Heart right ventricle (tissue), 16 donors: ENCODE measurements at places on chromosomes 7 and 10. TPM values are rescaled to one million over a fixed set of nuclear protein-coding genes. Genes with fewer than 3 reads are reported as not detected.

Gene TMEM270
- not detected for total RNA-seq

Gene SLC29A3
- total RNA-seq = 3.5 TPM

Gene ATG9B
- 0.09 TPM for total RNA-seq

DNA sequence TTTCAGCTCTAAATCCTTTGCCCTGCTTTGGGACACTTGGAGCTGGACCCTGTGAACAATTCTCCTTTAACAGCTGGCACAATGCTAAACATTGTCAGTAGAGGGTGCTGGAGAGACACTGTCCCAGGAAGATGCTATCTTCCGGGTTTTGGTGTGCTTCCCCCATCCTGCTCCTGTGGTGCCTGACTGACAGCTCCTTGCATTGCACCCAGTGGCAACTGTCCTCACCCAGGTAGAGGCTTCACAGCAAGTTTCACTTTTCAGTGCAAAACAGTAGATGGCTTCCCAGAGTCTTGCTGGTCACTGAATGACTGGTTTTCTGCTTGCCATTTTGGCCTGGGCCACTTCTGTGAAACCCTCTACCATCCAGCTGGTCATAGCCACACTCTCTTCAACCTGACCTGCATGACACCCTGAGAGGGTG is 77.3 kb downstream of the CDC14C start:
- no peak for DNase-seq
- no peak overlapping the region for H3K4me3 ChIP-seq
- H3K4me1 ChIP-seq = no peaks in the 10 kb centered on the region
- H3K27ac ChIP-seq = no peak overlapping the region
- no peaks in the 10 kb centered on the region for H3K36me3 ChIP-seq
- H3K27me3 ChIP-seq = no peaks in the 10 kb centered on the region

GRCh38 chr7:84612981-84613681 is 418.5 kb upstream of the SEMA3A start:
- no peak overlapping the region for H3K27ac ChIP-seq
- H3K27me3 ChIP-seq = no peaks in the 10 kb centered on the region
- H3K36me3 ChIP-seq = no peaks in the 10 kb centered on the region
- H3K4me3 ChIP-seq = no peak overlapping the region

DNA sequence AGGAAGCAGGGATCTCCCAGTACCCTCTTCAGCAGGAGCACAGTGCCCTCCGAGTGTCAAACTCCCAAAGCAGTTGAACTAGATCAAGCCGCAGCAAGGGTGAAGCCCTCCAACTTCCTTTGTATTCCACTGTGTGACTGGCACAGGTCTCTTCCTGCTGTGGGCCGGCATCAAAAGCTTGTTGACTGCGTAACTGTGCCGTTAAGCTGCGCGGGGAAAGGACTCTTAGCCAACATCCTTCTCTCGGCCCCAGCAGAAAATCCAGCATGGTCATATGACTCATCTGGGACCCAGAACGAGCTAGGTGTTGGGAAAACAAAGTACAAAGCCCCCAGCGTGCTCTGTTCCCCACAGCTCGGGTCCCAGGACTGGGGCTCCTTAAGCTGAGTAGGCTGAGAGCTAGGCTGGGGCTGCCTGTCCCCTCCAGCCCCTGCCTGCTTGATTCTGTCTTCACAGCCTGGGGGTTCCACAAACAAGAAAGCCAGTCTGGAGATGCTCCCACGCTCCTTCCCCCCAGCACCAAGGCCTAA is 52.2 kb downstream of the COL17A1 start:
- H3K4me1 ChIP-seq = peaks cover 33% of the 10 kb centered on the region
- no peak overlapping the region for H3K27ac ChIP-seq
- H3K36me3 ChIP-seq = peaks cover 31% of the 10 kb centered on the region
- DNase-seq = no peak
- H3K27me3 ChIP-seq = no peaks in the 10 kb centered on the region

- peak; percentile 54 for DNase-seq
- no peaks in the 10 kb centered on the region for H3K27me3 ChIP-seq
- H3K4me1 ChIP-seq = peaks cover 16% of the 10 kb centered on the region
- peak overlapping the region; percentile 8 for H3K27ac ChIP-seq
- H3K4me3 ChIP-seq = no peak overlapping the region
- no peaks in the 10 kb centered on the region for H3K36me3 ChIP-seq
Observed at GRCh38 chr7:140656548-140657515, 15.9 kb upstream of the ADCK2 start.

GRCh38 chr10:58608351-58608750 is 95.7 kb downstream of the BICC1 start:
- H3K36me3 ChIP-seq = no peaks in the 10 kb centered on the region
- no peak overlapping the region for H3K4me3 ChIP-seq
- no peaks in the 10 kb centered on the region for H3K27me3 ChIP-seq
- no peak overlapping the region for H3K27ac ChIP-seq
- no peak for DNase-seq
- H3K4me1 ChIP-seq = no peaks in the 10 kb centered on the region

DNA sequence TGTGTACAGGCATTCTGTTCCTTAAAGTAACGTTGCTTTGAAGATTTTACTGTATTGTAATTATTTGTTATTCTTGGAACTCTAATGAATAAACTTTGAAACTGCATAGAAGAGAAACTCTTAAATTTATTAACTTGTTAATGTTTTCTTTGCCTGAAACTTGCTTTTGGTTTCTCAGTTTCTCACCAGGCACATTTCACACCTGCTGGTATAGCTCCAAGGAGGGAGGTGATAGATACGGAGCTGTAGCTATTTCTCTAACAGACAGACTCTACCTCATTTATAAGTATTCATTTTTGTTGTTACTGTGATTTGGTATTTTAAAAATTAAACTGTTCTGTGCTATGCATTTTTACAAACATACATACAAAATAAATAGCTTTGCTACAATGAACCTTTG is 32.7 kb downstream of the R3HCC1L start:
- peaks cover 7% of the 10 kb centered on the region for H3K4me1 ChIP-seq
- H3K27ac ChIP-seq = no peak overlapping the region
- H3K4me3 ChIP-seq = no peak overlapping the region

DNA sequence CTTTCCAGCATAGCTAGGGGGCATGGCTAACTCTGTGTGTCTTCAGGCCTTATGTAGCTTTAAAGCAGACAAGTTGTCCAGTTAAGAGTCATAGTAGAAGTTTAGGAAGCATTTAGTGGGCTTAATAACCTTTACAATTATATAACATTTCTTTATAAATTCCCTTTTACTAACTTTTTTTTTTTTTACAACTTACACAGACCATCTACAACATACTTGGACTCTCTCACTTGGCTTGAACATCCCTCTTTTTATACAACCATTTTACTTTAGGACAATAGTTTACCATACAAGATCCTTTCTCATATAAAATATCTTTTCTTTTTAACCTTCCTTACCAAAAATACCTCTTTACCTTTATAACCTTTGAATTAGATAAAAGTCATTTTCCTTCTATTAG is 26.3 kb downstream of the SP4 start:
- H3K4me3 ChIP-seq = no peak overlapping the region
- H3K4me1 ChIP-seq = peaks cover 7% of the 10 kb centered on the region
- no peaks in the 10 kb centered on the region for H3K27me3 ChIP-seq
- peaks cover 34% of the 10 kb centered on the region for H3K36me3 ChIP-seq

- peaks cover 3% of the 10 kb centered on the region for H3K27me3 ChIP-seq
- H3K4me3 ChIP-seq = no peak overlapping the region
Observed at GRCh38 chr10:23046027-23046426, 49.4 kb upstream of the MSRB2 start.

DNA sequence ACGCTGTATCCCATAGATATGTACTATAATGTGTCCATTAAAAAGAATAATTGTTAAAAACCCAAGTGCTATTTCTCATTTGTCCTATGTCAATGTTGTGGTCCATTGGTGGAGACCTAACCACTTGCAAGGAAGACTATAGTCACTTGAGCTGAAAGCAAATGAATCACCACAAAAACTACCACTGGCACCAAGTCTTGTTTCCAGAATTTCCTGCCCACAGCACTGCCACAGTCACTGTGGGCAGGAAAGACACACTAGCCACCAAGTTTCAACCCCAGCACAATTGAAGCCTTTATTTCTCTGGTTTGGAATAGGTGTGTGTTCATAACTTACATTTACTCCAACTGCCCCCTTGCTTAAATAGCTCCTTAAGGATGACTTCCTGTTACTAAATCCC is 12.4 kb downstream of the DIP2C start:
- H3K4me3 ChIP-seq = no peak overlapping the region
- no peaks in the 10 kb centered on the region for H3K36me3 ChIP-seq
- no peaks in the 10 kb centered on the region for H3K27me3 ChIP-seq
- no peak for DNase-seq
- H3K27ac ChIP-seq = no peak overlapping the region

- no peak overlapping the region for H3K4me3 ChIP-seq
- DNase-seq = no peak
- no peaks in the 10 kb centered on the region for H3K4me1 ChIP-seq
- H3K27ac ChIP-seq = no peak overlapping the region
Observed at GRCh38 chr7:107628461-107629064, 32.1 kb upstream of the SLC26A4 start.

- no peaks in the 10 kb centered on the region for H3K36me3 ChIP-seq
- no peak overlapping the region for H3K27ac ChIP-seq
- H3K4me3 ChIP-seq = no peak overlapping the region
- no peaks in the 10 kb centered on the region for H3K4me1 ChIP-seq
- no peaks in the 10 kb centered on the region for H3K27me3 ChIP-seq
Observed at GRCh38 chr10:565676-566075, 123.8 kb downstream of the DIP2C start.

DNA sequence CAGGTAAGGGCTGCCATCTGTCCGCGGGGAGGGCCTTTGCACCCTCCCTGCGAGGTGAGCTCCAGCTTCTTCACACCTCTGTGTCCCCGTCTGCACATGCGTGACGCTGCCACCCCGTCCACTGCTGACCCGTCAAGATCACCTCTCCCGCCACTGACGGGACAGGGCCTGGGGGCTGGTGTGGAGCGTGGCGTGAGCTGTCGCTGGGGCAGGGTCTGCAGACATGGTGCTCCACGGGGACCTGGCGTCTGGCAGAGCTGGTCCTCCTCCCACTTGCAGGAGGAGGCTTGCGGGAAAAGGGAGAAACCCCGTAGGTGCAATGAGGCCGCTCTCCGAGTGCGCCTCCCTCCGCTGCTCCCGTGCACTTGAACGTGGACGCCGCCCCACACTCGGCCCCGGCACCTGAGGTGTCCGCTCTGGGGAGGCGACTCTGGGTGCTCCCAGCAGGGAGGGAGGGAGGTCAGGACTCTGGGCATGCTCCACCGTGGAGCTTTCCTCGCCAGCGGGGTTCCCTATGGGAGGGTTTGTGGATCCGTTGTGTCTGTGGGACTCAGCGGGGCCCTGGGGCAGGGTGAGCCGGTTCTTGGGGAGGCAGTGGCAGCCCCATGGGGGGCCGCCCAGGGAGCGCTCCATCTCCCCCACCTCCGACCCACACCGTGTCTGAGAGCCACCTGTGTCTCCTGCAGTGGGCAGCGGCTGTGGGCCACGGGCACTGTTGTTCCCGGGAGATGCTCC is 17.6 kb upstream of the DPYSL4 start:
- DNase-seq = no peak
- H3K27ac ChIP-seq = no peak overlapping the region
- H3K36me3 ChIP-seq = no peaks in the 10 kb centered on the region
- H3K27me3 ChIP-seq = no peaks in the 10 kb centered on the region

DNA sequence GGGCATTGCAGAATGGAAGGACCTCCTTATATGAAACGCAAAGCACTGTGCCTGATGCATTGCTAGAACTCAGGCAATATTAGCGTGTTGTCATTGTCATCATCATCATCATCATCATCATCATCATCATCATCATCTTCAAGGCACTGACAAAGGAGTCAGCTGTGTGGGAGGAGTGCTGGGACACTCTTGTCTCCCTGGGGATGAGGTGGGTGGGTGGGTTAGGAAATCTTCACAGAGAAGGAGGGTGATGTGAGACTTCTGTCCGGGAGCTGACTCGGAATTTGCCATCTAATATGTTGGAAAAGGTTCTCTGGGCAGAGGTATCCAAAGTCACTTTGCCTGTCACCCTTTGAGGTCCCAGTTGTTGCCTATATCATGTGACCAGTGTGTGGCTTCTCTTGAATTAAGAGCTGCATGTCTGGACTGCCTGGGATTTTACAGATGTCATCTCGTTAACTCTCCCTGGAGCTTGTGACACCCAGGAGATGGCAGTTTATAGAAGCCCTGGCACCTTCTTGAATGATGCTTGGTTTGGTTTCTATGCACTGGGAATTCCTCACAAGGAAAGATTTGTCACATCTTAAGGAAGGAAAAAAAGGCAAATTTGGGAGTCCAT is 7.1 kb downstream of the HTRA1 start:
- no peak overlapping the region for H3K4me3 ChIP-seq
- H3K27me3 ChIP-seq = no peaks in the 10 kb centered on the region
- no peak for DNase-seq
- peaks cover 10% of the 10 kb centered on the region for H3K4me1 ChIP-seq
- no peaks in the 10 kb centered on the region for H3K36me3 ChIP-seq

- H3K27ac ChIP-seq = no peak overlapping the region
- H3K36me3 ChIP-seq = no peaks in the 10 kb centered on the region
- no peak for DNase-seq
- H3K27me3 ChIP-seq = no peaks in the 10 kb centered on the region
Observed at GRCh38 chr7:94274828-94275227, 119.9 kb upstream of the COL1A2 start.

- peaks cover 15% of the 10 kb centered on the region for H3K36me3 ChIP-seq
- H3K4me3 ChIP-seq = no peak overlapping the region
- DNase-seq = no peak
- H3K27ac ChIP-seq = no peak overlapping the region
Observed at GRCh38 chr7:27165996-27166530, 726 bp upstream of the HOXA9 start.

DNA sequence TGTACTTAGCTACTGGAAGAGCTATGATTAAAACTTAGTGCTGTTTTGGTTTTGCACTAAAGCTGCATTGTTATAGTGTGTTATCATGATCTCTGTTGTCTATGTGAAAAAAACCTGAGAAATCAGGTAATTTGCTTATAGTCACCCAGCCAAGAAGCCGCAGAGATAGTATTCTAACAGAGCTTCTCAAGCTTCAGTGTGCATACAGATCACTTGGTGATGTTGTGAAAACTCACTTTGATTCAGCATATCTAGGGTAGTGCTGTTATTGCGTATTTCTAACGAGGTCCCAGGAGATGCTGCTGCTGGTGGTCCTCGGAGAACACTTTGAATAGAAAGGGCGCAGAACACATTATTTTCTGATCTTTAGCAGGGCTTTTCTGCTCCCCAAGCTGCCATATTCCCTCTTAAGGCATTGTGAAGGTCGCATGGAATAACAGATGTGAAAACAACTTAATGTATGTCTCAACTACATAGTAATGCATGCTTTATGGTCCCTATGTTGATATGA is 68.4 kb upstream of the PDCD4 start:
- H3K4me3 ChIP-seq = no peak overlapping the region
- peaks cover 4% of the 10 kb centered on the region for H3K36me3 ChIP-seq
- peak overlapping the region; percentile 9 for H3K27ac ChIP-seq

DNA sequence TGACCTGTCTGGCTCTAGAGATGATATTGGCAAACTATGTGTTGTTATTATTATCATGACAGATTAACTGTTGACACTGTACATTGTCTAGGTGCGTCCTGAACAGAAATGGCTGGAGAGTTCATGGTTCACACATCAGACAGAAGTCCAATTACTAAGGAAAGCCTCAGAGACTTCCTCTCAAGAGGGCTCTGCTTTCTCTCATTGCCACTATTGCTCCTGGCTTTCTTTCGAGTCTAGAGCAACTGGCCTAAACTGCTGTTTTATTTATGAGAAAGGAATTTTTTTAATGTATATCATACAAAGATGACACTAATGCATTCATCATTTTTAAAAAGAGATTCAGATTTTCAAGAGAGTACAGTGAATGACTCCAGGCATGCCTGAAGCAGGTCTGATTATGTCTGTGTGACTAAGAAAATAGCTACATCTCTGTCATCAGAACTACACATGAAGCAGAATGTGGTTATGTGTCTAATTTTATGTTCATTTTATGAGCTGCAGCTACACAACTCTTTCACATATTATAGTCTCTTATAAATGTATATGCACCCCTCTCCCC is 30.4 kb downstream of the NRCAM start:
- H3K4me3 ChIP-seq = no peak overlapping the region
- H3K27ac ChIP-seq = no peak overlapping the region
- no peaks in the 10 kb centered on the region for H3K4me1 ChIP-seq
- DNase-seq = no peak
- H3K36me3 ChIP-seq = no peaks in the 10 kb centered on the region
- H3K27me3 ChIP-seq = peaks cover 34% of the 10 kb centered on the region
